Activated naive CD8-positive, alpha-beta T cell treated with anti-CD3 and anti-CD28 coated beads, Interleukin-2, amount 50 U/mL, for 16 hours (primary cell): ENCODE measurements at places on chromosomes 11 and 22.

GRCh38 chr22:22999523-22999922 lies 70.8 kb upstream of the GNAZ start:
- no peak for DNase-seq

DNA sequence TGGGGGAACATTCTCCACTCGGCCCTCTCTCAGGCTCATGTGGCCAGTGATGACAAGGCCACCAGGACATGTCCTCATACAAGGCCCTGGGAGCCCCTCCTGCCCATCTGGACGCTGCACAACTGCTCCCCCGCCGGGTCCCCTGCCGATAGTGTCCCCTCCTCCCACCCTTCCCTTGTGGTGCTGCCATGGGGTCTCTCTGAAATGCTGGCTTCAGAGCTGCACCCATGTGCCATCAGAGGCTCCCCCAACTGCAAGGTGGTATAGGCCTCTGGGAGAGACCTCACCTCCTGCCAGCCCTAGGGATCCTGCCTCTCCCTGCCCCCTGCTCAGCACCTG lies 113.0 kb downstream of the KCNQ1OT1 start:
- DNase-seq: no peak

GRCh38 chr11:125532668-125533067 lies 36.6 kb upstream of the FEZ1 start:
- no peak for DNase-seq

GRCh38 chr11:17875891-17876290 lies 137.0 kb downstream of the SERGEF start:
- DNase-seq: no peak

- no peak for DNase-seq
These were observed 333.0 kb upstream of the DDI1 start for GRCh38 chr11:103703437-103703836.
